Right hindlimb (tissue), 1 donor: ENCODE measurements at places on chromosomes 12 and 14.

DNA sequence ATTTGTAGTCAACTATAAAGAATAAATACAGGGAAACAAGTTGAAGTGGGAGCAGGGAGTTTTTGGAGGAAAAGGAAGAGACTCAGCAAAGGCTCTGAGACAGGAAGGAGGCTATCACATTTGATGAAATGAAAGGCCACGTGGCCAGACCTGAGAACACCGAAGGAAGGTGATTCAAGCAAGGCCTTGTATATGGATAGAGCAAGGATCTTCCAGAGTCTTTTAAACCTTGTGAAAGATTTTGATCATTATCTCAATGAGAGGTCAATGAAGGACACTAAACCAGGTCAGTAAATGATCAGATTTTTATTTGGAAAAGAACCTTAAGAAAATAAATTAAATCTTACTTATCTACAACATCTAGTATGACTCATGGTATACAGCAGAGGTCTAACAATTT lies 523.5 kb downstream of the SLC16A7 start:
- DNase-seq, result no peak

- DNase-seq, result no peak
Observed at GRCh38 chr12:15581006-15581405, 208.2 kb downstream of the EPS8 start.

DNA sequence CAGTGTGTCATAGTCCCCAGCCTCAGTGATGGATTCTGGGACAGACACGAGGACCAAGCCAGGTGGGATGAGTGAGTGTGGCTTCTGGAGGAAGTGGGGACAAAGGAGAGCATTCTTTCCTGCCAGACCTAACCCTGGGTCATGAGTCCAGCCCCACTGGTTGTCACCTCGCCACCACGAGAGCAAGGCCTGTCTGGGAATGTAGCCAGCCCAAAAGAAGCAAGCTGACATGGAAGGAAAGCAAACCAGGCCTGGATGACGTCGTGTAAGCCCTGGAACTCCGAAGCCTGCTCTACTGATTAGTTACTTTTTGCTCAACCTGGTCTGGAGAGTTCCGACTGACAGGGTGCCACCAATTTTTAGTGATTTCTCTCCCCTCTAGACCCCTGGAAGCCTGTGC lies 105.9 kb downstream of the SINHCAF start:
- no peak for DNase-seq

DNA sequence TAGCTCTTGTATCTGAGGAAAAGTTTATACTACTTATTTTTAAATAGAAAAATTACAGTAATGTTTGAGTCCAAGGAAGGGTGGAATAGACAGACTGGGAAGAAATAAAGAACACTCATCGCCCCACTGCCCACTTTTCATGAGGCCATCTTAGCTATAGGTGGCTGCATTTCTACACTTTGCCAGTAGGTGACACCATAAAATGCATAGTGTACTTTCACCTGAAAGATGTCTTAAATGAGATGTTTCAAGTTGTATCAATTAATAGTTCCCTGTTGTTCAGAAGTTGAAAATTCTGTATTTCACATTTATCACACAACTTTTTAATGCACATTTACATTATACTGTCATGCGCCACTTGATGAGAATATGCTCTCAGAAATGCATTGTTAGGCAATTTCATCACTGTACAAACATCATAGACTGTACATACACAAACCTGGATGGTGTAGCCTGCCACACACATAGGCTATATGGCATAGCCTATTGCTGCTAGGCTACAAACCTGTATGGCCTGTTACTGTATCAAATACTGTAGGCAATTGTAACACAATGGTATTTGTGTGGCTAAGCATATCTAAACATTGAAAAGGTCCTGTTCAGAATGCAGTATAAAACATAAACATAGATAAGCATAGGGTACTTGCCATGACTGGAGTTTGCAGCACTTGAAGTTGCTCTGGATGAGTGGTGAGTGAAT lies 27.6 kb downstream of the PMCH start:
- DNase-seq, result no peak

- DNase-seq, result no peak
Observed at GRCh38 chr12:96902076-96902475, 5.0 kb upstream of the NEDD1 start.

DNA sequence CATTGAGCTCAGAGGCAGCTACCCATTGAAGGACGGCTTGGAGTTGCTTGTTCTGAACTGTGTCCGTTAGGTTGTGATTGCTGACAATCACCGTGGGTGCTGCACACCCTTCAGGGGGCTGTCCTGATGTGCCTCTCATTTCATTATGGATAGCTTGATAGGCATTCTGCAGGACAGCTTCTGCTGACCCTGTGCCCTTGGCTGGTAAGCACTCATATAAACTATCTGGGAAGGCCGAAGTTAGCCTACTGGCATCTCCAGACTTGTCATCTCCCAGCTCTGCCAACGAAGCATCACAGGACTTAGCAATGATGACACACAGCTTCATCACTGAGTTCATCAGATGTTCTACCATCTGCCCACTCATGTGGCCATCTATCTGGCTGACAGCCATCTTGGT lies 22.3 kb downstream of the AKAP3 start:
- no peak for DNase-seq

DNA sequence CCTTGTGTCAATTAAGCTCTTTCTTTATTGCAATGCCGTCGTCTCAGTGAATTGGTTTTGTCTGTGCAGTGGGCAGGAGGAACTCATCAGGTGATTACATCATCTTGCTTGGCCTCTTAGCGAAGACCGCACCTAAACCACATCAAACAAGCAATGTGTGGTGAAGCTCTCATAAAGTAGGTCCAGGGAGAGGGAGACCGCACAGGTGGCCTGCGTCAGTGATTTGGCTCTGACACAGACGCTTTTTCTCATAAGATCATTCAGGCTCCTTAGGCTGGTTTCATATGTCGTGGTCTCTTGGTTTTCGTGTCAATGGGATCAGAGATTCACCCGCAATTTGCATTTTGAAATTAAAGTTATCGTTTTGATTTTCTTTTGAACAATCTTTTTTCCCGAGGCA lies 6.7 kb upstream of the TESC start:
- no peak for DNase-seq

- DNase-seq, result peak; percentile 82
Observed at GRCh38 chr12:116861320-116861719, 19.9 kb downstream of the HRK start.

DNA sequence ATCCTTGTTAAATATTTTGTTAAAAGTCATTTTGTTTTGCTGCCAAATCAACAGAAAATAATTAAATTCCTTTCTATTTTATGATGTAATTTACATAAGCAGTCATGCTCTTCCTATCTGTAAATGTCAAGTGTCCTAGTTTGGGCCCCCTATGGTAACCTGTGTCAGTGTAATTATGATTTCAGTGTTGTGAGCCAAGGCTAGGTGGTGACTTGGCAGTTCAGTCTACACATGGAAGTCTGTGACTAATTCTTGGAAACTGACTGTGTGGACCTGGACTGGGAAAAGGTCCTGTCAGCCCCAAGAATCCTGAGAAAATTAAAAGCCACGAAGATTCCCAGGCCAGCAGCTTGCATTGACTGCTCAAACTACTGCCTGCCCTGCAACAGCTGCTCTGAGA lies 371.0 kb downstream of the FUT8 start:
- DNase-seq, result no peak

DNA sequence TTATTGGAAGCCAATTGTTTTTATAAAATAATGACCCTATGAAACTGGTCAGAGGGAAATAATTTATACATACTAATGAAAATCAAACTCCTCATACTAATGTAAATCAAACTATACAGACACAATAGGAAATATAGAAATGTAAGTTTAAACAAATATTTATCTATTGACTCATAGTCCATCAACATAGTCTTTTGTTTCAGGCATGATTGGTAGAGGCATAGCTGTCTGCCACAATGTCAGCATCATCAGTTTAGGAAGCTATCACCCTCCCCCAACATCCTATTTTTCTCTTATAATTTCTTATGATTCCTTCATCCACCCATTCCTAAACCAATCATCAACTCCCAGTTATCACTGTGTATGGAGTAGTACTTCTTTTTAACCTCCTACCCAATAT lies 117.7 kb downstream of the SLC38A6 start:
- DNase-seq, result no peak

DNA sequence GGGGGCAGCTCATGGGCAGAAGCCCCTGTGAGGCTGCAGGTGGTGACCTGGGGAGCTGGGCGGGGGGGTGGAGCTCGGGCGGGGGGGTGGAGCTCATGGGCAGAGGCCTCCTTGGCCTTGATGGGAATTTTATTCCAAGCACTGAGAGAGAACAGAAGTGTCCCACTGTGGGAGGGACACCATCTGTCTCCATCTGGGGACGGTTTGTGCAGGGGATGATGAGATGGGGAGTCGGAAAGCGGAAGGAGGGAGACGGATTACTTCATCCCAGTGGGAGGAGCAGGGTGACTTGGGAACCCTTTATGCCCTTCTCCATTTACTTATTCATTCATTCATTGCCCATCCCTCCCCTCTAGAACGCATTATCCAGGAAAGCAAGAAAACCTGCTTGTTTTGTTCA lies 304.7 kb downstream of the ADGRD1 start:
- no peak for DNase-seq

DNA sequence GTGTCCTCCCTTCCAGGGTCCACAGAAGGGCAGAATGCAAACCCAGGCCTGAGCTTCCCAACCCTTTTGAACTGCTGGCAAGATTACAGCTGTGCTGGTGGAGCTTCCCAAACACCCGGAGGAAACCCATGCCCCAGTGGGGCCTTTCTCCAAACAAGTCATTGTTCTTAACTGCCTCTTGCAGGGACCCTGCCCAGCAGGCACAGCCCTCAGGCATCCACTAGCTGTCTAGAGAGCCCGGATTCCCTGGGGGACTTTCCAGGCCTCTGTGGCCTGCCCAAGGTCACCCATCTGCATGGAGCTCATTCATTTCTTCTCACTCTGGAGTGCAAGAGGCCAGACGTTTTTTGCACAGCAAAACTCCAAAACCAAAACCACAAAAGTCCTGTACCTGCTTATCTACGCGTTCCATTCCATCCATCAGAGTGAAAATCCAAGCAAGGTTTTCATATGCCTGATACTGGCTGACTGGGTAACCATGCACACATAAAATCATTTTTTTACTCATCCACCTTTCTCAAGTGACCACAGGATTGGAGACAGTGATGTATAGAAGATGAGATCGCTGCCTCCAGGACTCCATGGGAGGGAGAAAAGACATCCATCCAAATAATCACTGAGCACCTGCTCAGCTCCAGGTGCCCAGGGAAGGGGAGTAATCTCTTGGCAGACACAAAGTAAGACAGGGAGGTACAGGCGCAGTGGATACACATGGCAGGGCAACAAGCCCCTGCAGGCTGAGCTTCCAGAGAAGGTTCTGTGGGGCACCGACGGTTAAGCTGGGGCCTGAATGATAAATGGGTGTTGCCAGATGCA lies 17.2 kb upstream of the BDKRB2 start:
- no peak for DNase-seq

- no peak for DNase-seq
Observed at GRCh38 chr14:60654334-60654821, 5.1 kb upstream of the SIX1 start.

- no peak for DNase-seq
Observed at GRCh38 chr12:124829708-124830304, 33.9 kb downstream of the SCARB1 start.

GRCh38 chr12:53059434-53060063 lies 9.7 kb downstream of the TNS2 start:
- no peak for DNase-seq

- no peak for DNase-seq
Observed at GRCh38 chr12:116910280-116910644, 488 bp upstream of the FBXW8 start.
